ENCODE measurements at places on chromosomes 16 and 17.

DNA sequence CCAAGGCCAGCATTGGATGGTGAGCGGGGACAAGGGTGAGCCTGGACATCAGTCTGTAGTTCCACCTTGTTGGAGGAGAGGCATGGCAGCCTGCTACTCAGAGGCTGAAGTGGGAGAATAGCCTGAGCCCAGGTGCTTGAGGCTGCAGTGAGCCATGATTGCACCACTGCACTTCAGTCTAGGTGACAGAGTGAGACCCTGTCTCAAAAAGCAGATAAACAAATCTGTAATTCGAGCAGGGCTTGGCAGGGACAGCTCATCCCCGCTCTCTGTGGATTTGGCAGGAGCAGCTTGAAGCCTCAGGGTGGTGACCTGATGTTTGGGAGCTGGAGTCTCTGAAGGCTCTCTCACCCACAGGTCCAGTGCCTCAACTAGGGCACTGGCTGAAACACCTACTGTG lies 38.6 kb upstream of the ZCCHC14 start:
- no peak for DNase-seq

- no peak for DNase-seq
Observed at GRCh38 chr17:77306790-77307478, 166.2 kb downstream of the SEC14L1 start.

GRCh38 chr17:82662711-82663261 lies 14.5 kb upstream of the WDR45B start:
- DNase-seq: no peak

- DNase-seq: no peak
Observed at GRCh38 chr17:44222112-44222869, 2.8 kb upstream of the UBTF start.

GRCh38 chr16:72727565-72727964 lies 320.4 kb downstream of the ZFHX3 start:
- no peak for DNase-seq

GRCh38 chr16:84291226-84291625 lies 3.5 kb upstream of the WFDC1 start:
- DNase-seq: no peak

- no peak for DNase-seq
Observed at GRCh38 chr16:52827456-52827855, 225.2 kb downstream of the CHD9NB start.

GRCh38 chr17:39702901-39703893 lies 3.3 kb downstream of the ERBB2 start:
- DNase-seq: no peak

DNA sequence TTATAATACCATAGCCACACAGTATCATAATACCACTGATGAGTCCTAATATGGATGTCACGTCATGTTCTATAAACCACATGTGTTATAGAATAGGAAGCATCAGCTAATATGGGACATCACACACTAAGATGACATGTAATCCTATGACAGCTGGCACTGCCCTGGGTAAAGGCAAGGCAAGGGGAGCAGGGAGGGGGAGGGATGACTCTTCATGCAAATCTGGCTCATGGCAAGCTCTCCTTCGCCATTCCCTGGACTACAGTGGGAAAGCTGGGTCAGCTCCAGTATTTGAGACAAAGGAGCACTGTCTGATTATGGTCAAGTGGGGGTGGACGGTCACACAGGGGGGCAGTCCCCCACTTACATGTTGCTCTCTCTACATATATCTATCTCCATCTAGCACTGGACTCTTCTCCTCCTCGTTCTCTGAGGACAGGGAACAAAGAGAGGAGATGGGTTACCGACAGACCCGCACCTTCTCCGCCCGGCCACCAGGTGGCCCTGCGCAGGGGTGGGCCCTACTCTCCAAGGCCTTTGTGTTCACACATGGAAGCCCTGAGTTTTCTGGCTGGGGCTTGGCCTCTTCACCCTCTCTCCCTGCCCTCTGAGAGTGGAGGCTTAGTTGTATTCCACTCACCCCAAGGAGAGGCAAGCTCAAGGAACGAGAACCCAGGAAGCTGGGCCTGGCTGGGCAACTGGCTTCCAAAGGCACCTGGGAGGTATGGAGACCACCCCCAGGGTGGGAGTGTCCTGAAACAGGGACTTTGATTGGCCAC lies 23.4 kb upstream of the MPO start:
- peak; percentile 45 for DNase-seq

- peak; percentile 35 for DNase-seq
Observed at GRCh38 chr17:48351911-48352332, 78.1 kb downstream of the SKAP1 start.

- no peak for DNase-seq
Observed at GRCh38 chr16:85386467-85387170, 226.5 kb upstream of the GSE1 start.

DNA sequence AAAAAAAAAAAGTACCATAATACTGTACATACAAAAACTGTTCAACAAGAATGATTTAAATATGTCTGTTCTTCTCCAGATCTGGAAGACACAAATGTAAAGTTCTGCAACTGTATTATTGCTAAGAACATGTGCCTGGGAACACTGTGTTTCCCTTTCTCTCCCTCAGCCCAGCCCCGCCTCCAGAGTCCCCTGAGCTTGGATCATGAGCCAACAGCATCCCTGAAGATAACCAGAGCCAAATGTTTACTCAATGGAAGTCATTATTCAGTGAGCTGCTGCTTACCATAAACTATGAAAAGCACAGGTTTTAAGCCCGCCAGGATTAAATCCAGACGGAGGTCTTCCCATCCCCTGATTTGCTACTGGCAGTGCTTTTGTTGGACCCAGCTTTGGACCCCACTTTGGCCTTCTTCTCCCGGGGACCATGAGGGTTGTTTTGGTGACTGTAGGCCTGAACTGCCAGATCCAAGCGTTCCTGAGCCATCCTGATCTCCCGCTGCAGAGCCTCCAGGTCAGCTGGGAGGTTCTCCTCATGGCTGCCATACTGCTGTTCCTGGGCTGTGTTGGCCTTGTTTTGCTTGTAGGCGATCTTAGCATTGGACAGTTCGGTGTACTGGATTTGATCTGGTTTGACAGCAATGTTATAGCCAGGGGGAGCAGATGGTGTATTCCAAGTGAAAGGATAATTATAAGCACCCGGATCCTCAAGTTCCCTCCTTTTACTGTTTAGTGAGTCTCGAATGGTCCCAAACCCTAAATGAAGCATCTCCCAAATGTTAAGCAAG lies 25.6 kb downstream of the GJC1 start:
- DNase-seq: no peak

GRCh38 chr16:28983644-28984043 lies 1.2 kb upstream of the LAT start:
- no peak for DNase-seq

DNA sequence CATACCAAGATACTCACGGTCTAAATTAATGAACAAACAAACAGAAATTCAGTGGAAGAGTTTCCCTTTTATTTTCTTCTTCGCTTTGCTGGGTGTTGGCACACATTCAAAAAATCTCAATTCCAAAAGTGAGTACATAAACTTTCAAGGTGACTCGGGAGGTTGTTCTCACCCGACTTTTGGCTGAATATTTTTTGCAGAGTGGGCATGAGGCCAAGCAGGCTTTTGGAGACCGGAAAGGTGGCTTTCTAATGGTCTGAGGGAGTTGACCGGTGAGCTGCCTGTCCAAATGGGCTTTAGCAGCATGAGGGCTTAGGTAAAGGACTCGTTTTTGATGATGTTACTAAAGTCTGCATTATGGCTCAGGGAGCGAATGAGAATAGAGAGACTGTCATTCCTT lies 318.7 kb downstream of the CPPED1 start:
- no peak for DNase-seq

- DNase-seq: no peak
Observed at GRCh38 chr16:87762071-87762571, 3.7 kb downstream of the KLHDC4 start.

GRCh38 chr17:10738521-10739258 lies 8.9 kb upstream of the TMEM220 start:
- DNase-seq: no peak

DNA sequence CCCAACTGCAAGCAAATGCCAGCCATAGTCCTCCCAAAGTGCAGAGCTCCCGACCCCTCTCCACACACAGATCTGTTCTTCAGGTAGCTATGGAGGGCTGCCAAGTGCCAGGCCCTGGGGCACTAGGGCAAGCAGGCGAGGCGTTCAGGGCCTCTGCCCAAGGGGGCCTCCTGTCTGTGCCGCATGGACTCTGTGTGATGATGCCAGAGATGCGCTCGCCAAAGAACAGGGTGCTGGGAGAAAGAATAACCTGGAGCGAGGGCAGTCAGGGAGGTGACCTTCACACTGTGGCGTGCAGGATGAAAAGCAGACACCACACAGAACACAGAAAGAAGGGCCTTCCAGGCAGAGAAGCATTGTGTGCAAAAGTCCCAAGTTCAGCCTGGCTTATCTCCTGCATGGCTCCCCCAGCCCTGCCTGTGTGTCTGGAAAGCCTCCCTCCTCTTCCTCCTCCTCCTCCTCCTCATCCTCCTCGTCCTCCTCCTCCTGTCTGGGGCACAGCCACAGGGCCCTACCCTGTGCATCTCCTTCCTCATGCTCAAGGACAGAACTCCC lies 44.2 kb downstream of the PEMT start:
- no peak for DNase-seq

GRCh38 chr17:15278380-15278779 lies 13.3 kb upstream of the PMP22 start:
- DNase-seq: no peak

DNA sequence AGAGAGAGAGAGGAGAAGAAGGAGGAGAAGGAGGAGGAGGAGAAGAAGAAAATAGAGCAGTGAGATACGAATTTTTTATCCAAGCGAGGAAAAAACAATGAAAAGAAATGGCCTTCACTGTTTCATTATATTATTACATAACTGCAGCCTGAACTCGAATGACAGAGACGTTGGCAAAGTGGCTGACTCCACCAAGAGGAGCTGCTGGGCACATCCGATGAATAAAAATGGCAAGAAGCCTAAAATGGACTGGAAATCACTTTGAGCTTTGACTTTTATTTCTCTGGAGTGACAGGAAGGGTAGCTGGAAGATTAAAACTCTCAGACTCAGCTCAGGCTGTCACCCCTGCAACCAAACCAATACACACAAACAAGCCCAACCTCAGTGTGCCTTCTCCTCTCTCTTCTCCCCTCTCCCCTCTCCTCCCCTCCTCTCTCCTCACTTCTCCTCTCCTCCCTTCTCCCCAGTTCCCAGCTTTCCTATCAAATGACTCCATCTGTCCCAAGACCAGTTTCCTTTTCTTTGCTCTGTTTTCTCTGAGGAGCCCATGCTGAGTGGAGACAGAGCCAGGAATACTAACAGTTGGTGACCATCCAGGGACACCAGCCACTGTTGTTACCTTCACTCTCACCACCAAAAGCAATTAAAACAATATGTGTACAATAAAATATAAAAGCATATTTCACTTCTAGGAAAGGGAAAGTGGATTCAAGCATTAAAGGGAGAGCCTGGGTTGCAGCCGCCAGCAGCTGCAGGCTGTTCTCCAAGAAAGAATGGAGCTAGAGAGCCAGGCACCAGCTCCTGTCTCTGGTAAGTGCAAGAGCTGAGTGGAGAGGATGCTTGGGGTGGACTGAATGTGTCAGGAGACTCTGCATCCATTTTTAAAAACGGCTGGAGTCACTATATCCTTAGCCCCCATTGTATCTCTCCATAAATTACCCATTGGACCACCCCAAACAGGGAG lies 51.2 kb downstream of the SOX9 start:
- DNase-seq: no peak

- no peak for DNase-seq
Observed at GRCh38 chr17:5553479-5553878, 30.8 kb downstream of the NLRP1 start.

DNA sequence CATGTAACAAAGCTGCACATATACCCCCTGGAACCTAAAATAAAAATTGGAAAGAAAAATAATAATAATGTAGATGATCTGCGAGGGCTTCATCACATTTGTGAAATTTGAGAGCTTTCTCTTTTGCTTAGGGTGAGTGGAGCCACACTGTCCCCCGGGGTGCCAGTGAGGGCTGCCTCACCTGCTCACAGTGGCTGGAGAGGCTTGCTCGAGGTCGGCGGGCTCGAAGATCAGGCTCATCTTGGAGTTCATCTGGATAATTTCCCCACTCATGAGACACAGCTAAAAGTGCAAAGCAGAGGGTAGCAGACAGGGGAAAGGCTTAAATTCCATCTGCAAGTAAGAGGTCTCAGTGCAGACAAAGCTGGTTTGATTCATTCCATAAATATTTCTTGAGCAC lies 123.8 kb downstream of the DNAH3 start:
- DNase-seq: no peak

- DNase-seq: no peak
Observed at GRCh38 chr17:34567691-34568465, 11.5 kb upstream of the TMEM132E start.

GRCh38 chr17:7139400-7139799 lies 24.8 kb upstream of the ASGR2 start:
- DNase-seq: no peak

GRCh38 chr16:83244057-83244456 lies 563.7 kb upstream of the HSBP1 start:
- DNase-seq: no peak

DNA sequence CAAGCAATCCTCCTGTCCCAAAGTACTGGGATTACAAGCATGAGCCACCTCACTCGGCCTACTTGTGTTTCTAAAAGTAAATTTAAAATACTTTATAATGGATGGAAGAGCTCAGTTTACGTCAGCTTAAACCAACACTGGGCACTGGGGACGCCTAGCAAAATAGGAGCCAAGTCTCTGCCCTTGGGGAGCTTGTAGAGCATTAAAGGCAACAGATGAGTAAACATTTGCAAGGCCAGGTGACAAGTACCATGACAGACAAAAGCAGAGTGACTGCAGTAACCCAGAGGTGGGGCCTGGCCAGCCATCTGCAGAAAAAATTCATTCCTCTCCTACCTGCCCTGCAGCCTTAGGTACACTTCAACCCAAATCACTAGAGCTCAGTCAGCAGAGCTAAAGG lies 12.1 kb upstream of the NLK start:
- no peak for DNase-seq

GRCh38 chr17:77400445-77400870 lies 259.7 kb downstream of the SEC14L1 start:
- DNase-seq: peak; percentile 54

DNA sequence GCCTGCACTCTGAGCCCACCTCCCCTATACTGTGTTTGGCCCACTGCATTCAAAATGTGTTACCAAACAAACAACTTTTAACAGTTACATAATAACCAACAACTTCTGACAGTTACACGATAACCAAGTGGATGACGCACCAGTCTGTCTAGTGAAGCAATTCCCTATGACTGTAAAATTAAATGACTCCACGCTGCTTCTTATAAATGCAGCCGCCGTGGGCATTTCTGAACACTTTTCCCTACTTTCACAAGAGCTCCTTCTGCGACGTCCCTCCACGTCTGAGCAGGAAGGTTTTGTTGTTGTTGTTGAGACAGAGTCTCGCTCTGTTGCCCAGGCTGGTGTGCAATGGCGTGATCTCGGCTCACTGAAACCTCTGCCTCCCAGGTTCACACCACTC lies 27.6 kb downstream of the ZNF276 start:
- no peak for DNase-seq

GRCh38 chr17:38926293-38927070 lies 1.1 kb downstream of the LASP1NB start:
- no peak for DNase-seq

Measured in bone marrow (tissue), 2 donors.